Stimulated activated CD8-positive, alpha-beta memory T cell treated with anti-CD3 and anti-CD28 coated beads, Interleukin-7, amount 100 ng/mL, for 1 hour (primary cell): ENCODE measurements at places on chromosomes 4 and X.

DNA sequence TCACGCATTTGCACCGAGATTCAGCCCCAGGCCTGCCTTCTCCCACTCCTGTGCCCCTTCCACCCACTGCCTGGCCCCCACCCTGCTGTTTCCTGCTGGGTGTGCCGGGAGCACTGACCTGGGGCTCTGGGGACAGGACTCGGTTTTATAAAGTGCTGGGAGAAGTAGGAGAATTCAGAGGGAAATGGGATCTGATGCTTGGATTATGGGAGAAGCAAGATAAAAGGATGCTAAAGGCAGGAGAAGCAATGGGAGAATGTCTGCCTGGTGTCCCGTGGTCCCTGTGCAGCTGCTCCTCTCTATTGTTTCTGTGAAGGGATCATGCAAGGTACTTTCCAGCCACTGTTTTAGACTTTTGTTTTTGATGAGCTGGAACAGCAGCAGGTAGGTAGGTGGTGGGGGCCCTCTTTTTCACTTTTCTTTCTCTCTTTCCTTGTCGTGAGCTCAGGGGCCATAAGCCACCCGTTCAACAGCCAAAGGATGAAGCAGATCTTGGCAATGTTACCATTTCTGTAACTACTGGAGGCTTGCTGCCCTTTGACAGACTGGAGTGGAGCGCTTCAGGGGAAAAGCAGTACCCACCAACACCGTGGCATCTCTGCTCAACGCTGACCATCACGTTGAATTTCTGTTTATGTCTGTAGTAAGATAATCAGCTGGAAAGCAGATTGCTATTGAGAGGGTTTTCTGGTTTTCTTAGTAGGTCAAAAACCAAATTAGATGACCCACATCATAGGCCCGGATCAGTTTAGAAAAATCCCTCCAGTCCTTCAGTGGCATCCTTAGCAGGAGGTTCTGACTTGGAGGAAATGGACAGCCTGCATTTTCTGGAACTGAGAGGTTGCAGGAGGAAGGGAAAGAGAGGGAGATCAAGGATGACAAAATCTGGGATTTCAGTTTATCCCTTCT lies 63.8 kb upstream of the ENPP6 start:
- no peak for DNase-seq

DNA sequence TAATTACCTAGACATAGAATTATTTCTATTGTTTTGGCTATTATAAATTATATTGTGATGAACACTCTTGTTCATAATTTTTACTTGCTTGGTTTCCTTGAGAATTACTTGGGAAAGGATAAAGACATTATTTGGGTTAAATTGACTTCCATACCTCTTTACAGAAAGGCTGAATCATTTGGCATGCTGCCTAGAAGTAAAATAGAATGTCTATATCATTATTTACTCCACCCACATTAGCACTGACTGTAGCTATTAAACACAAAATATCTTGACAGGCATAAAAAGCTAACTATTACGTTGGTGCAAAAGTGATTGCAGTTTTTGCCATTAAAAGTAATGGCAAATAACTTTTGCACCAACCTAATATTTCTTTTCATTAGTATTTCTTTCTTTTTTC lies 29.7 kb upstream of the ADH6 start:
- no peak for DNase-seq

- DNase-seq, result no peak
These were observed 2365.5 kb downstream of the PCDH7 start for GRCh38 chr4:33085709-33086108.

- no peak for DNase-seq
These were observed 235.9 kb upstream of the PCDH18 start for GRCh38 chr4:137768196-137768595.

DNA sequence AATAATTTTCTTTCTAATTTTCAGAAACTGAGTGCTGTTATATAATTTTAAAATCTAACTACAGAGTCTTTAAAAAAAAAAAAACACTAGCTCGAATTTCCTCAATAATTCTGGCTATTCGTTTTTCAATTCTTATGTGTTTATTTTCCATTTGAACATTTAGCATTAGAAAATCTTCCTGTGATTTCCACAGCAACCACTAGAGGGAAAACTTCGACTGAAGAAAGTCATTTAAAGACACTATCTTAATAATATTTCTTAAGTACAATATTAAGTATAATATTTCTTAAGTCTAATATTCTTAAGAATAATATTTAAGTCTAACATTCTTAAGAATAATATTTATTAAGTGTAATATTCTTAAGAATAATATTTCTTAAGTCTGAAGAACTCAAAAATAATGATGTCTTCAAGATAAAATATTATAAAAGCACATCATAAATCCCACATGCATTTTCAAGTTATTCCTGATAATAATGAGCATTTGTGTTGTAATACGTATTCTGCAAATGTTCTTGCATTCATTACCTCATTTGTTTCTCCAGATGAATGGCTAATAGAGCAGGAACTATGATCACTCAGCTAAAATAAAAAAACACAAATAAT lies 118.4 kb upstream of the WDR17 start:
- no peak for DNase-seq

DNA sequence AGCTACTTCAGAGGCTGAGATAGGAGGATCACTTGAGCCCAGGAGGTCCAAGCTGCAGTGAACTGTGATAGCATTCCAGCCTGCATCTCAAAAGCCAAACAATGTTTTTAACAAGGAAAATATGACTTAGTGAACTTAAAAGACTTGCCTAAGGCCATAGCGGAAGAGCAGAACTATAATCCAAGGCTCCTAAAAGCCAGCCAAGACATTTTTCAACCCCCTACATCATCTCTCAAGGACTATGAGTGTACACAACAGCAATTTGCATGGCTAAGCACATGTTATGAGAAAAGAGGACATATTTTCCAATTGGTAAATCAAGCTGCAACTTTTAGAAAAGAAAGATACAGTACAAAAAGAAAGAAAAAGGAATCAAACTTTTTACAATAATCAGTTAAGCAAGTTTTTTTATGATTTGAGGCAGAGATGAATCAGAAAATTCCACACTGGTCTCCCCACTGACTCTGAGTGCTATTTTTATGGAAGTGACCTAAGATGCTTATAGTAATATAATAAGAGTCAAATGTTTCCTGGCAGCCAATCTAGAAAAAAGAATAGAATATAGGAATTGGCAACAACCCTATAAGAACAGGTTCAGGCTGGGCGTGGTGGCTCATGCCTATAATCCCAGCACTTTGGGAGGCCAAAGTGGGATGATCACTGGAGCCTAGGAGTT lies 9.8 kb upstream of the ACOT9 start:
- no peak for DNase-seq

GRCh38 chr4:8731364-8731763 lies 138.8 kb downstream of the CPZ start:
- DNase-seq, result no peak

- DNase-seq, result no peak
These were observed 68.7 kb upstream of the PRDX4 start for GRCh38 chrX:23598575-23598974.

- DNase-seq, result no peak
These were observed 36.8 kb upstream of the ARSD start for GRCh38 chrX:2965965-2966364.

GRCh38 chr4:84965553-84966381 lies 723 bp downstream of the WDFY3 start:
- no peak for DNase-seq

DNA sequence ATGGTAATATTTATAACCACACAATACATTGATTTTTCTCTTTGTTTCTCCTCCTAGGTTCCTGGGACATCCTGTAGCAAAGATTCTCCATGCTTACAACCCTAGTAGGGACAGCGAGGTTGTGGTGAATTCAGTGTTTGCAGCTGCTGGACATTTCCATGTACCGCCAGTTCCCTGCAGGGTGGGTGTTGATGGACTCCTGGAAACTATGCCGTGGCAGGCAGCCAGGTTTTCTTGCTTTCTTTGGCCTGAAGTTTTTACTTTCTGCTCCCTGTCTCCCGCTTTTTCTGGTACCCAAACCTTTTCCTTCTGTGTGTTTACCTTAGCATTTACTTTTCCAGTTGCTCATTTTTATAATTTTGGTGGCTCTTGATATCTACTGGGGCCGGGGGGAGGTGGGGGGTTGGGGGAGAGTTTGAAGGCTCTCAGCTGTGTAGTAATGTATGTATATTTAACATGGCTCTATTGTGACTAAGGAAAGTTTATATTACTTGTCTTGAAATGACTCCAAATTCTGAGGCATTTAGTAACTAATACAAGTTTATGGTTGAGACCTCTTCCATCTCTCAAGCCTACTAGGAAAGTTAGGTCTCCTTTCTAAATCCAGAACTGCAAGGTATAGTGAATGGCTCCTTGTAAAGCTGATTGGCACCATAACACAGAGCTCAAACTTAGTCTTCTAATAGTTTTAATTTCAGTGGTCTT lies 89.7 kb downstream of the TMEM131L start:
- DNase-seq, result no peak

GRCh38 chr4:40193016-40193571 lies 3.7 kb upstream of the RHOH start:
- no peak for DNase-seq

GRCh38 chr4:37477126-37477525 lies 209.1 kb downstream of the RELL1 start:
- DNase-seq, result no peak

DNA sequence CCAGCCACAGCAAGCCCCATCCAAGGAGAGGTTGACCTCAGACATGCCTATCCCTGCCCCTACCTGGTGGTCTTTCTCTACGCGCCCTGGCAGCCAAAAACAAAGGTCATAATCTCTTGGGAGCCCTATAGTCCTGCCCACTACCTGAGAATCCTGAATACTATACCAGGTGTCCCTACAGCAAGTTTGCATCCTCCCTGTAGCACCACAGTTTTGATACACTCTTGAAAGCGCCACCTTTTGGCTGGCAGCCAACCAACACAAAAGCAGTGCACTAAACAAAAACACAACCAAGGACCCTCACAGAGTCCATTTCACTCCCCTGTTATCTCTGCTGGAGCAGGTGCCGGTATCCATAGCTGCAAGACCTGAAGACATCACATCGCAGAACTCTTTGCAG lies 523.8 kb upstream of the CPEB2 start:
- DNase-seq, result no peak

DNA sequence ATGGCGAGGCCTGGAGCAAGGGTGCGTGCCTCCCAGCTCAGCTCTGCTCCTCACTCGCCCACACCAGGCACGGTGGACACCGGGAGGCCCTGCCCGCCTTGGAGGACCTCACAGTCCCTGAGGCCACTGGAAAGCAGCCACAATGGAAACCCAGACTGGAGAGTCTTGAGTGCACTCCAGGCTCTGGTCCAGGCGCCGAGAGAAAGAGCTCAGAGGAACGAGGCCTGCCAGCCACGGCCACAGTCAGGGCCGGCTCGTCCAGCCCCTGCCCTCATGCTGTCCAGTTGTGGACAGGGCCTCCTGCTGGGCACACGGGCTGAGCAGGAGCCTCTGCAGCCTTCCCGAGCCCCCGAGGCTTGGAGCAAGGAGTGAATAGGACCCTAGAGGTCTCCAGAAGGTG lies 53.3 kb upstream of the GRPEL1 start:
- no peak for DNase-seq

DNA sequence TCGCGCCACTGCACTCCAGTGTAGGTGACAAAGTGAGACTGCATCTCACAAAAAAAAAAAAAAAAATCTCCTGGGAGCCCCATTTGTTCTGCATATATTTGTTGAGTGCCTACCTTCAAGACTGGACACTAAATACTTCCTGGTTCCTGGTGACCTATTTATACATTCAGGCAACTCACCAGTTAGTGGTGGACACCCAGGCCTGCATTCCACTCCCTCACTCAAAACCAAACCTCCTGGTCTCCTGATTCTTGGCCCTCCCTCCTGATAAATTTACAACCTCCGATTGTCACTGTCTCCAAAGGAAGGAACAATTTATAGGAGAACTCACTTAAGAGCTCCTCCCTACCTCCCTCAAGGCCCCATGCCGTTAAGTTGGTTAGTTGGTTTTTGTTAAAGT lies 3.1 kb downstream of the SYAP1 start:
- DNase-seq, result no peak

- DNase-seq, result no peak
These were observed 49.3 kb upstream of the CD40LG start for GRCh38 chrX:136598631-136599030.

DNA sequence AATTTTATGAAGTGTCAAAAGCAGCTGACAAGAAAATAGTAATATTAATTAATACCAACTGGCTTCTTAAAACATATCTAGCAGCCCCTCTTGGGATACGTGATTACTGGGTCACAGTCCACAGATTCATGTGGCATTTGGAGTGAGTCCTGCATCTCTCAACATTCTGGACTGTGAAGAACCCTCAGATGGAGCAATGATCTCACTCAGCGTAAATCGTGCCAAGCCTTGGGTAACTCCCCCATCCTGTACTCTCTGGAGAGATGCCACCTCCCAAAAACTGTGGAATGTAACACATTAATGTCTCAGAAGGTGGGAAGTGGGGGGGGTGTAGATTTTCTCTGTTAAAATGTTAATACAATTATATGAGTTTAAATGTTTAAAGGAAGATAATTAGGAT lies 118.2 kb upstream of the IQCM start:
- DNase-seq, result no peak

DNA sequence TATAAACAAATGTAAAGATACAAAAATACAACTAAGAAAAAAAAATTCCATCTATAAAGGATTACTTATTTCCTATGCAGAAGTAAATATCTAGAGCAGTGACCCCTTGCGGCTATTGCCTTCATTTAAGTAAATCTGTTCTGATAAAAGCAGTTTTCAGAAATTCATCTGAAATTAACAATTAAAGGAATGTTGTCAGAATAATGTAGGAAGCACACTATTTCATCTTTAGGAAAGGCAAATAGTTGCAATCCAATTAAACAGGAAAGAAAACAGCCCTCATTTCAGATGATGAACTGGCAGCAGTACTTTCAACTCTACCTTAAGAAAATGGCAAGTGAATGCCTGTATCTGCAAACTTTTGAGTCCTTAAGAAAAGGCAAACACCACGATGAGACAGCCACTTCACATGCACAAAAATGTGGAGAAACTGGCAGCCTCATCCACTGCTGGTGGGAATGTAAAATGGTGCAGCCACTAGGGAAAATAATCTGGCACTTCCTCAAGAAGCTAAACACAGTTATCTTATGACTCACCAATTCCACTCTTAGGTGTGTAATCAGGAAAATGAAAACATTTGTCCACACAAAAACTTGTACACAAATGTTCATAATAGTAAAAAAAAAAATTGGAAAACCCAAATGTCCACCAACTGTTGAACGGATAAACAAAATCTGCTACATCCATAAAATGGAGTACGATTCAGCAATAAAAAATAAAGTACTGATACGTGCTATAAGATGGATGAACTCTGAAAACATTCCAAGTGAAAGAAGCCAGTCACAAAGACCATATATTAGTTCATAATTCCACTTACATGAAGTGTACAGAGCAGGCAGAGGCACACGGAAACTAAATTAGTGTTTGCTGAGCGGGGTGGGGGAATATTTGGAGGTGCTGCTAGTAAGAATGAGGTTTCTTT lies 2.0 kb upstream of the THAP9 start:
- no peak for DNase-seq
